ENCODE measurements at places on chromosomes 12 and 14.

DNA sequence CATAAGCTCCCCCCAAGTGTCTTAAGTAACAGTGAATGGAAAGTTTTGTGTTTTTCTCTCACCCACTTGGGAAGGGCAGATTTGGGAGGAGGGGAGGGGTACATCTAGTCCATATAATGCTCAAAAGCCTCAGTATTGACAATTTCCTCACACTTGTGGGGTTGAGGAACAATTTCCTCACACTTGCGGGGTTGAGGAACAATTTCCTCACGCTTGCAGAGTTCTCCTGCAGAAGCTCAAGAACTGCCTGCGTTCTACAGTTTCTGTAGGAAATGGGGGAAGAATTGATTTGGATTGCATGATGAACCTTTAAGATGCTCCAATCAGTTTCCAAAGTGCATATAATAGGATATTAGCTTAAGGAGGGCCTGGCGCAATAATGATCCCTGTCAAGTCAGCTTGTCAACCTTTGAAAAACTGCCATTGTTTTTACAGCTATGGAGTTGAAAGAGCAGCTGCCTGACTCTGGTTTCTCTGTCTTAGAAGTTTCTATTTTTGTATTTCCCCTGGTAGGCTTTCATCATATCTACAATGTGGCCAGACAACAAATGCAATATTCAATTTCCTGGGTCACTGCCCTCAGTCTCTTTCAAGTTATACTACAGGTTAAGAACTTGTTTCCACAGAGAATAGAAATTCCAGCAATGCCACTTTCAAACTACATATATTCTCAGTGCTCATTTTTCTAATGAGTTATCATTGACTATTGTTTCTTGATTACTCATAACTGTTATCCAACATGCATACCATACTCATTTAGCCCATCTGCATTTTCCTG, 66.5 kb downstream of the PLEKHG7 start:
- no peak for DNase-seq

GRCh38 chr14:104806625-104807465, 5.9 kb downstream of the ZBTB42 start:
- no peak for DNase-seq

GRCh38 chr12:754851-755562, 2.6 kb downstream of the WNK1 start:
- no peak for DNase-seq

GRCh38 chr14:66322564-66322963, 163.6 kb upstream of the CCDC196 start:
- DNase-seq, result no peak

GRCh38 chr14:35985474-35986218, 159.5 kb downstream of the BRMS1L start:
- no peak for DNase-seq

DNA sequence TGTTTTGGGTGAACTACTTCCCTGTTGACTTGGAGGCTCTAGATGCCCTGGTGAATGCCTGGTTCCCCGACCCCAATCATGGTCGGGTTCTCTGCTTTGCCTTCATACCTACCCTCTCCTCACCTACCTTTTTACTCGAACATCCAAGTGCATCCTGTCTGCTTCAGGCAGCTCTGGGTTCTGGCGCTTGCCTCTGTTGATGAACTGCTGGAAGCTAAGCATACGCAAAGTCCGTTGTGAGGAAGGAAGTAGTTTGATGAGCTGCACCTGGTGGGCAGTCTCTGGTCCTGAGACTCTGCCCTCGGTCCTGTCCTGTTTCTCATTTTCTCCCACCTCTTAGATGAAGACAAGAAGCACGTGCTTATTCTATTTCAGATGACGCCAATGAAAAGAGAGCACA, 13.6 kb downstream of the KCNH3 start:
- no peak for DNase-seq

DNA sequence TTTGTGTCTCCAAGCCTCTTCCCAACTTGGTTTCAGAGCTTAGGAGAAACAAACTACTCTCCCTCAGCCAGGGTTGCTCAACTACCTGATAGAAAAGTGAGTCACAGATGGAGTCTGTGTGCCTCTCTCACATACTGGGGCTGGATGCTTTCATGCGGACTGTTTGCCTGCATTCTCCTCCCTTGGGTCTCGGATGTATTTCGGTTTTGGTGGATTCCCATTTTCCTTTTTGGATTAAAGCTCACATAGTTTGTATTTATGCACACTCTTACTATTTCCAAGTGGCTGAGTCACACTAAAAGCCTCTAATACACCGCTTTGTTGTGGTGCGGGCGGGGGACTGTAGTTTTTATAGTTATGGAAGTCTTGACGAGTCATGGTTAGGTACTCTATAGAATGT, 505.4 kb downstream of the LRFN5 start:
- no peak for DNase-seq
